ENCODE measurements at places on chromosomes 1 and 21.

- DNase-seq = no peak
These were observed 32.9 kb downstream of the ADCY10 start for GRCh38 chr1:167881069-167881468.

DNA sequence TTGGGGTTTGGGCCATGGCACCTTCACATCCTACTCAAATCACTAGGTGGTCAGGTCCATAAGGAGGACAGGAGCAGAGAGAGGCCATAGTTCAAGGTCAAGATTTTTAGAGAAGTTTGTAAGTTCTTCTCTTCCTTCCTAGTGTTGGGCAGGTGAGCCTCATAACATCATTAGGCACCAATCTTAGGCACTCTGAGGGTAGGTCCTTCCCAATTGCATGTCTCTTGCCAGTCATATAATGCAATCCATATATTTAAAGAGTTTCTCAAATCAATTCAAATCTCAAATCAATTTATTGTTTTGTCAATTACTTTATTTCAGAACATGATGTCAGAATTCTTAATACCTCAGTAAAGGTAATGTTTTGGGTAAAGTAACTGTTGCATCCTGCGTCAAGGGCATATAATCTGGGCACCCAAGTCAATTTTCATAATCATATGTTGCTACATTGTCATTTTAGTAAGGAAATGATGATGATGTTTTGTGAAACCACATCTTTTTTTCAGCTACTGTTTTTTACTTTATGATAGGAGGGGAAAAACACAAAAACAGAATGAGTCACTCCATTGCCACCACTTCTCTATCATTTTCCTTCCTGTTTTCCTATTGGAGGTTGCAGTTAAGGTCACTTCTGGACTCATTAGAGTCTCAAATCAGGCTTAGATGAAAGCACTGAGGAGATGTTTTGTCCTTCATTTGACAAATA is 122.7 kb downstream of the UCHL5 start:
- DNase-seq = no peak

DNA sequence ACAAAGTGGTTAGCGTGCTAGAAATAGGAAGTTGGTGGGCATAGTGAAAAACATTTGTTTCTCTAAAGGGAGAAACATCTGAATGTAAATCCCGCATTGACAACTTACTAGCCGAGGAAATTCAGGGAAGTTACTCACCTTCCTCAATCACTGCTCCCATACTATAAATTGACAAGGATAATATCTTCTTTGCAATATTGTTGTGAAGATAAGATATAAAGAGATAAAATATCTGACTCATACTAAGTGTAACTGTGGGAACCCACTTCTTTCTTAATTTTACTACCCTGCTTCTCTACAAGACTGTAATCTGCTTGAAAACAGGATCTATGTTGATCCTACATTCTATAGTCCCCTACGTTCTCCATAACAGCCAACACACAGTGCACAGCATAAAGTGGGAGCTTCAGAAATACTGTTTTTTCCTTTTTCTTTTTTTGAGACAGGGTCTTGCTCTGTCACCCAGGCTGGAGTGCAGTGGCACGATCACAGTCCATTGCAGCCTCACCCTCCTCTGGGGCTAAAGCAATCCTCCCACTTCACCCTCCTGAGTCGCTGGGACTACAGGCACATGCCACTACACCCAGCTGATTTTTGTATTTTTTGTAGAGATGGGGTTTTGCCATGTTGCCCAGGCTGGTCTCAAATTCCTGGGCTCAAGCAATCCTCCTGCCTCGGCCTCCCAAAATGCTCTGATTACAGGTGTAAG is 57.4 kb upstream of the C1orf21 start:
- no peak for DNase-seq

GRCh38 chr1:93617670-93618499 is 63.8 kb downstream of the BCAR3 start:
- no peak for DNase-seq

DNA sequence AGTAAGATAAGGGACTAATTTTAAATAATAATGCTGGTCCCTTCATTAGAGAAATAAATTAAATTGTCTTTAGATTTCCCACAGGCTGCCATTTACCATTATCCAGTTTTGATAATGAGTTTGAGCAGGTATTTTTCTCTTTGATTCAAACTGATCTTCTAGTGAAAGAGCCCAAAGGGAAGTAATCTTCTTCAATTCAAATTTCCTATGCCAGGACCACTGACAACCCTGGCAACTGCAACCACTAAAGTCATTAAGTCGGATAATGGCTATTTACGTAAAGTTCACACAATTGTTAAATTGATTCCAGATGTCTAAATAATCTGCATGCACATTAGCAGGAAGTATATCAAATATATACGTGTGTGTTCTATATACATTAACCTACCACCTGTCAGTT is 399.3 kb downstream of the PTPRC start:
- DNase-seq = no peak

- no peak for DNase-seq
These were observed 9.0 kb downstream of the TRAF5 start for GRCh38 chr1:211335522-211336157.

- DNase-seq = no peak
These were observed 579.9 kb upstream of the B3GALT2 start for GRCh38 chr1:193766329-193766728.

DNA sequence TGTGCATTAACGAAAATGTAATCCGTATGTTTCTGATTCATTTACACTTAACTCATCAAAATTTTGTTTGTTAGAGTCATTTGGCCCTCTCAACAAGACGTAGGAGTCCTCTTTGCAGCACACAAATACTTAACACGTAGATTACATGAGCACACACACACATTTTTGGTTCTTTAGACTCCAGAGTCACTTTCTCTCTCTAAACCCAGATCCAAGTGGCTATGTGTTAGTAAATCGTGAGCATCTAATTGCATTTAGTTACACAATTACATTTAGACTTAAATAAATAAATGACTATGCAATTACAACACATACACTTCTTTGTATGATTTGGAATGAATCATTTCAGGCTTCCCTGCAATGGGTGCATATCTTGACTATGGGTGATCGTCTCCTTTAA is 109.0 kb upstream of the GREM2 start:
- DNase-seq = no peak

- DNase-seq = no peak
These were observed 1706.6 kb downstream of the MRPL39 start for GRCh38 chr21:23900727-23901126.

- DNase-seq = no peak
These were observed 14.3 kb upstream of the WDTC1 start for GRCh38 chr1:27220096-27220495.

GRCh38 chr1:210292231-210292871 is 36.4 kb upstream of the HHAT start:
- peak; percentile 9 for DNase-seq

- DNase-seq = no peak
These were observed 53.1 kb downstream of the PHC2 start for GRCh38 chr1:33377756-33378155.

GRCh38 chr1:230248016-230248888 is 177.9 kb downstream of the PGBD5 start:
- DNase-seq = no peak

DNA sequence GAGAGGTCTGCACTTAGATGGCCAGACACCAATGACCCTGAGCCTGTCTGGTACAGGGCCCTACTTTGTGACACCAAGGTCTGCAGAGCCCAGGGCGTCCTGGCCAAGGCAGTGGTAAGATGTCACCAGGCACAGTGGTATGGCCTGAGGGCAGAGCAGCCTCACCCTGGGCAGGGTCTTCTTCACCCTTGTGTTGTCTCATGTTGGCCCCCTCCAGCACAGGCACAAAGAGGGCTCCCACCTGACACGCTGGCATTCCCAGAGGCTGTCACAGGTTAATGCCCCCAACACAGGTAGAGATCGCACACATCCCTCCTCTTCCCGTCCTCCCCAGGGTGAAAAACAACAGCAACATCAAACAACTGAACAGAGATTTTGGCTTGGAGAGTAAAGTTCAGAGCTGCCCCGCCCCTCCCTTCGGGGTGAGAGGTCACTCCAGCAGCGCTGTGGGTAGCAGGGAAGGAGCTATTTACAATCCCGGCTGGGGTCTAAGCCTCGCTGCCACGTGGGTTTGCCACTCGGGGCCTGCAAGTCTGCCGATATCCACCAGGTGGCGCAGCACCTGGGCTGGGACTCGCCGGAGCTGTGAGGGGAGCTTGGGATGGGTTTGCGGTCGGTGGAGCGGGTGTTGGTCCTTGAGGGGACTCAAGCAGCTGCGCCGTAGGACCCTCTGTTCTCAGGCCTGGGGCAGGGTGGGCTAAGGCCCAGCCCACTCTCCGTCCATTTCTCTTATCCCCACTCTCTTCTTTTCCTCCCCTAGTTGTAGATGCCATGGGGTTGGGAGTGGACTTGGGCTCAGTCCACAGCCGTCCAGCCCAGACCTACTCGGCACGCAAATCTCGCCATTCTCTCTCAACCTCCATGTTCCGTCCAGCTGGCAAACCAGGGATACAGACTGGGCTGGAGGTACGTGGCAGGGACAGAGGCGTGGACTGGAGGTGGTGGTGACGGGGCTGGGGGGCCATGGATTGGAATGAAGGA is 12.7 kb downstream of the EFNA3 start:
- DNase-seq = peak; percentile 80

DNA sequence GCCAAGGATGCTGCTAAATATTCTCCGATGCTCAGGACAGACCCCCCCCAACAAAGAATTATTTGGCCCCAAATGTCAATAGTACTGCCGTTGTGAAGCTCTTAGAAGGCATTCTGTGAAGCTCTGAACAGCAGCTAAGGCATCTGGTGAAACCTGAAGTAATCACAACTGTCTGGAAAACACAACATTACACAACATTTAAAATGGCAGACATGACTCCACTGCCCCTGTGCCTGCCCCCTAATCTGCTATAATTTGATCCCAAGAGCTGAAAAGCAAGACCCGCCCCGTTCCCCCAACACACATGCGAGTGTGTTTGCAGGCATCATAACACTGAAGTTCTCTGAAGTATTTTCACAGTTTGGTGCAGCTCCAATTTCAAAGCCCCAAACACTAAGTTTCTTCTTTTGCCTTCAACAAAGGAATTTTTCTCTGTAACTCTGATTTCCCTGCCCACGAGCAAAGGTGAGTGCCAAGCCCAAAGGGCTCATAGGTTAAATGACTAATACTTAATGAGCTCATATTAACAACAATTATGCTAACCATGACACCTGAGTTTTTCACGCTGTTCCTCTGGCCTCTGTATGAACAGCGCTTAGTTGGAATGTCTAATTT is 129.2 kb downstream of the CLIC6 start:
- no peak for DNase-seq

- no peak for DNase-seq
These were observed 157.9 kb upstream of the TNR start for GRCh38 chr1:175901076-175901836.

- no peak for DNase-seq
These were observed 123.0 kb downstream of the LYPLAL1 start for GRCh38 chr1:219296430-219297355.

DNA sequence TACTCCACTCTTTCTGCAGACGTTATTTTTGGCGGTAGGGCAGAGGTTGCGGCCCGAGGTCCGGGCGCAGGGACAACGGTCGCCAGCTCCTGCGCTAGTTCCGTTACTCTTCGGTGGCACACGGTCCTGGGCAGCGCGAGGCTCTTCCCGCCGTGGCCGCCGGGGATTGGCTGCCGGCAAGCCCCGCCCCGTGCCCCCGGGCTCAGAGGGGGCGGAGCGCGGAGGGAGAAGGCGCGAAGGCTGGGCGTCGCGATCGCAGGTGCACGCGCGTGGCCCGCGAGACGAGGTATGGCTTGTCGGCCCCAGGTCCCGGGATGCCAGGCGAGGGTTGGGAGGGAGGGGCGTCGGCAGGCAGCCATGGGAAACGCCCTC is 518 bp upstream of the SHE start:
- DNase-seq = no peak

DNA sequence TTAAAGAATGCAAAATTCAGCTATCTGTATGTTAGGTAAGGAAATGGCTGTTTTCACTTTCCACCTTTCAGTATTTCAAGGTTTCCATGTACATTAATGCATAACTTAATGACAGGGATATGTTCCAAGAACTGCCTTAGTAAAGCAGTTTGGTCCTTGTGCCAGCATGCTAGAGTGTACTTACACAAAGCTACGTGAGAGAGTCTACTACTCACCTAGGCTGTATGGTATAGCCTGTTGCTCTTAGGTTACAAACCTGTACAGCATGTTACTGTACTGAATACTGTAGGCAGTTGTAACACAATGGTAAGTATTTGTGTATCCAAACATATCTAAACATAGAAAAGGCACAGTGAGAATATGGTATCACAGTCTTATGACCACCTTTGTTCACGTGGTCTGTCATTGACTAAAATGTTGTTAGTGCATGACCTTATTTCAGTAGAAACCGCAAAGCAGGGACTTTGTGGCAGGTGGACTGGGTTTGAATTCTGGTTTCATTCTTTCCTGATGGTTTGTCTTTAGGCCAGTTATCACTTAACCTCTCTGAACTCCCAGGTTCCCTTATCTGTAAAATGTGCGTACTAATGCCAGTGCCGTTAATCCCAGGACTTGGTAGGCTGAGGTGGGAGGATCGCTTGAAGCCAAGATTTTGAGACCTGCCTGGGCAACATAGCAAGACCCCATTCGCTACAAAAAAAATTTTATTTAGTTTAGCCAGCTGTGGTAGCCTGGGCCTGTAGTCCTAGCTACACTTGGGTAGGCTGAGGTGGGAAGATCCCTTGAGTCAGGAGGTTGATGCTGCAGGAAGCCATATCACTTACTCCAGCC is 4.9 kb downstream of the SMYD2 start:
- no peak for DNase-seq

DNA sequence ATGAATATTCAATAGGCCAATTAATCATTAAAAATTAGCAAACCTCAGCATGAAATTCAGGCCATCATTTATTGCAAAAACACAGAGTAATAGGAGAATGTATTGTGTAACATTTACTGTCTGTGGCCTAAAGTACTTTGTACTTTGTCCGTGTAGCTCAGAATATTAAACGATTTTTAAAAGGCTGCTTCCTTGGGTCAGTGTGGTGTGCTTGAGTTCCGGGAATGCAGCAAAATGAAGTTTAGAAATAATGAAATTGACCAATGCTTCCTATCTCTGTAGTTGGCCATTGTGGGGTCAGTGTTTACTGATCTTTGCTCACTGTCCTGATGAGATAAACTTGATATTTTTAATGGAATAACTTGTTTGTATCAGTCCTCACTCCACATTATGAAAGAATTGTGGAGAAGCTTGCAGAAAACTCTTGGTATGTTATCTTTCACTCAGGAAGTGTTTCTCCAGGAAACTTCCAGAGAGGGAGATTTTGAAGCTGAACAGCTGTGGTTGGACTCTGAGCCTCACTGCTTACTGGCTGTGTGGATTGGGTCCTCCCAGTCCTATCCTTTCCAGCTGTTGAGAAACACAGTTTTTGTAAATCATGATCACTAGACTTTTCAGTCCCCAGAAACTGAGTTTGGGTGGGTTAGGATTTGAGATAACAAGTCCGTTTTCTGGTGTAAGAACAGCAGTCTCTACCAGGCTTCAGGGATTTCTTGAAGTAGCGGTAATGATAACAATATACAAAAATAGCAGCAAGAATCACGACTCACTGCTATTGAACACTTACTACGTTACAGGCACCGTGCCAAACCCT is 19.2 kb upstream of the MTARC1 start:
- no peak for DNase-seq
